NCI-H146 (cell line): ENCODE measurements at places on chromosomes 13 and 19.

DNA sequence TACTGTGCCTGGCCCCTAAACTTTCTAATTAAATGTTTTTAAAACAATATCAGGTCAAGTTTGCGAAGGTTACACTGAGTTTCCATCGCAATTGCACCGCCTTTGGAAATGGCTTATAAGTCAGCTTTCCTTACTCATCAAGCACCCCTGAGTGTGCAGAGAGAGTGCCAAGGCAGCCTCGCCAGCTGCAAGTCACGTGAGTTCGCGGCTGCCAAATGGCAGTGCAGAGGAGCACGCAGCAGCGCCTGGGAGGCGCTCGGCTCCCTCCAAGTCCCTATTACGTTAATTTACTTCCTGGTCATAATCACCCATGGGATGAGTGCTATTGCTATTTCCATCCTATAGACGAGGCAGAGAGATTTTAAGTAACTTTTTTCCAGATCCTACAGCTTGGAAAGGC, 319.6 kb downstream of the TEX29 start:
- no peak for DNase-seq

DNA sequence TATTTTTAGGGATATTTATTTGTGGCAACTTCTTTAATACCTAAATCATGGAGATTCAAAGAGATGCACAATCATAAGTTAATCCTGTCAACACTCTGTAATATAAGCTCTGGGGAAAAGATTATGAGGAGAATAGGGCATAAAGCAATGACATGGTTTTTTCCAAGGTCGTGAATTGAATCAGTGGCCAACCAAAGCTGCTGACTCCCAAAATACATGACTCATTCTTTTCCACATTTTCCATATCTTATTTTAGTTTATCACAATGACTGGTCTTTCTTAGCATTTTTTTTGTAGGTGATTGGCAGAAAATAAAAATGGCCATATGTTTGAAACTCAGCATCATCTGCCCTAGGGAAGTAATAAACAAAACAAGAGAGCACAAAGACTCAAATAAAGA, 28.5 kb upstream of the RBM26 start:
- no peak for DNase-seq

GRCh38 chr19:30919737-30920136, 429.5 kb downstream of the TSHZ3 start:
- DNase-seq, result no peak

- DNase-seq, result no peak
Observed at GRCh38 chr13:83100237-83100636, 782.0 kb downstream of the SLITRK1 start.

DNA sequence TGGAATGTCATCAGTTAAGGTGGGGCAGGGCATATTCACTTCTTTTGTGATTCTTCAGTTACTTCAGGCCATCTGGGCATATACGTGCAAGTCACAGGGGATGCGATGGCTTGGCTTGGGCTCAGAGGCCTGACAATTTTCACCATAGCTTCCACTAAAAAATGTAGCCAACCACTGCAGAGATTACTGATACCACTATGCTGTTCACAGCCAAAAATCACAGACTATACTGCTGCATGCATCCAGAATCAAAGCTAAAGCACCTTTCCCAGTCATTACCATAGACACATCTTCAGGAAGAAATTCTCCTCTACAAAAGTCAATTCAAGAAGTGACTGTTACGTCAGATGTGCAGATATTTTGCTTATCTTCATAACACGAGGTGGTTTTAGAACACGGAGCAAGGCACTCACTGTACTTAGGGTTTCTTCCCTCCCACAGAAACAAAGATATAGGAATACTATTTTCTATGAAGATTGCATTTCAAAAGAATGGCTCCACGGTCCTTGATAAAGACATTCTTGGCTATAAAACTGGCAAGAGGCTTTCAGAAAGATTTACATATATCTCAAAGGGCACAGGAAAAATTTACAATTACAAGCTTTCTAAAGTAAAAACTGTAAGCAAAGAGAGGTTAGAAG, 1556.6 kb upstream of the PRR20A start:
- no peak for DNase-seq

- no peak for DNase-seq
Observed at GRCh38 chr13:32594157-32594738, 8.0 kb downstream of the PDS5B start.

DNA sequence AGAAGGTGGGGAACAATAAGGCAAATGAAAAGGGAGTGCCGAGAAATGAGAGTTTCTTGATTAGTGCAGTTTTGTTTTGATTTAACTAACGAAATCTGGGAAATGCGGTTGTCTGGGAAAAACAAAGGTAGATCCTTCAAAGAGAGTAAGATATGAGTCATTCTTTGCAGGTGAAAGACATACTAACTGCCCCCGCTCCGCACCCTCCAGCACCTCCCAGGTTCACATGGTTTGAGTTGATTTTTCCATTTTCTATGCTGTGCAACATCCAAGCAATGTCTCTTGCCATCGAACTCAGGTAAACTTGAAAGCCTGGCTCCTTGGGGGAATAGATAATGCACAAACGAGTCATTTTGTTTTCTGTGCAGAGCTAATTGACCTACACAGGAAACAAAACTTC, 84.1 kb upstream of the KLF12 start:
- no peak for DNase-seq

DNA sequence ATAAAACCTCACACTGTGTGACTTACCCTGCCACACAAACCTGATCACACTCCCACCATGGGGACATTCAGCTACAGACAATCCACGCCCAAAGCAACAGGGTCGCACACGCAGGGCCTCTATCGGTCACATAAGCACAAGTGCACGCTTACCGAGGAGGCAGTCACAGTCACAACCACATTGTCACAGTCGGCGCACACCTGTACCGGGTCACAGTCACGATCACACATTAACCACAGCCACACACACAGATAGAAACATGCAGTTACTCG, 579 bp downstream of the ZNF566 start:
- peak; percentile 53 for DNase-seq

- DNase-seq, result peak; percentile 22
Observed at GRCh38 chr13:73702419-73703071, 431.7 kb downstream of the KLF12 start.

DNA sequence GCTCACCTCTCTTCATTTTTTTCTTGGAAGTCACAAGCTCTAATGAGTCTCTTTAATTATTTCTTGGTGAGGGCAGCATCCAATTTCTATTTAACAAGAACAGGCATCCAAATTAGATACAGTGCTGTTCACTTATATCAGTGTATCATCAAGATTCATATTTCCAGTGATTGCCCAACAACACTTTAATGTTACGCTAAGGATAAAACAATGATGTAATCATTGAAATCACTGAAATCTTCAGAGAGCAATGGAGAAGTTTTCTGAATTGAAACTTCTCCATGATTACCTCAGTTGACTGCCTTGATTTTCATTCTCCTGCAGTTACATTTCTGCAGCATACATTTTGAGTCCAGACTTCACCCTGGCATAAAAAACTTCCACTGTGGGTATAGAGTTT, 17.1 kb upstream of the LRCH1 start:
- no peak for DNase-seq

DNA sequence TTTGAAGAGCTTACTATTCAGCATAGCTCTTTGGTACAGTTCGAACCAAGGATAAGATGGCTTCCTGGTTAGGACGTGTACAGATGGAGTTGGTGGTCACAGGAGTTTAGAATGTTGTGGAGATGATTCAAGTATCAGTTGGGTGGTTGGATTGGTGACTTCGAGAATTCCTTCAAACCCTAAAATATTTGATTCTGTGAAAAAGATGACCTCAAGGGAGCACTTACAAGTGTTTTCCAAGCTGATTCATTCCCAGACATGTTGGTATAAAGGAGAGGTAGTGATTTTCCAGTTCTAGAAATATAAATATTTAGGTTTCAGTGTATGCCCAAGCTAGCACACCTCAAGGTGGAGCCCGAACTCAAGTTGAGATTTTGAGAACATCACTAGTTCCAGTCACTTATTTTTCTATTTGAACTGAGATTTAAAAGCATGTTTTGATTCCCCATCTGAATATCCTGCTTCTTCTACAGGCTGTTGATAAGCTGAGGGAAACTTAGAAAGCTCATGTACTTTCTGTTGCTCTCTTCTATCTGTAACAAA, 306.1 kb downstream of the DCT start:
- DNase-seq, result no peak

DNA sequence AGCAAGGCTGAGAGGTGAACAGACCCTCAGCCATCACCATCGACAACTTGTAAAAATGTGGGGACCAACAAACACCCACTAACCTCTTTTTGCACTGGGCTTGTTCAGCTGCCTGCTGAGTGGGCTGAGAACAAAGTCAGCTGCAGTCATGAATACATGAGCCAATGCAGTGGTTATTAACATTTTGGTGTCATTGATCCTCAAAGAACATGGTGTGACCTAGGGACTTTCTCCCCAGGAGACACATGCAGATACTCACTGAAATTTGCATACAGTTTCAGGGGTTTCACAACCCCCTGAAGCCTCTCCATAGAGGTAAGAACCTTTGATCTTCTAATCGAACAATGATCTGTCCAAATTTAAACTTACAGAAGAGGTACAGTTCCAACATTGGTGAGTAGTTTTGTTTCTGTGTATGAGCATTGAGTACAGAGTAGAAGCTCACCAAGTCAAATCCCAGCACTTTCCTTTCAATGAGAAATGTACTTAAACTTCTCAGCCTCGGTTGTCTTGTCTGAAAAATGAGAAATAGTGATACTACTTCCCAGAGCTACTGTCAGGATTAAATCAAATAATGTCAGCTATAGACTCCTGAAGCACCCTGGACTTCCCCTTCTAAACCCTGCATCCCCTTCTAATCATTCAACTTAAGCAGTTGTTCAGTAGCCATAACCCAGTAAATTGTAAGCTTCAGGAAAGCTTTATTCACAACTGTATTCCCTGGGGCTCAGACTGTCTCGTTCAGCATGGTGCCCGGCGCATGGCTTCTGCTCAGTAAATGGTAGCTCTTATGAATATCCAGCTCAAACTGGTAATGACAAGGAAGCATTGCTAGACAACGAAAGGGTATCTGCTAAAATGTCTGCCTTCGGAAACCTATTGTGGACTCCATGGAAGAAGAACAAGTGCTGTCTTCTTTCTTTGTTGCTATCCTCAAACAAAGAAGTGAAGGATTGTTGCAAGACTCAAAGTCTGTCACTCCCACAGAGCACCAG, 148.7 kb downstream of the FOXO1 start:
- DNase-seq, result no peak

DNA sequence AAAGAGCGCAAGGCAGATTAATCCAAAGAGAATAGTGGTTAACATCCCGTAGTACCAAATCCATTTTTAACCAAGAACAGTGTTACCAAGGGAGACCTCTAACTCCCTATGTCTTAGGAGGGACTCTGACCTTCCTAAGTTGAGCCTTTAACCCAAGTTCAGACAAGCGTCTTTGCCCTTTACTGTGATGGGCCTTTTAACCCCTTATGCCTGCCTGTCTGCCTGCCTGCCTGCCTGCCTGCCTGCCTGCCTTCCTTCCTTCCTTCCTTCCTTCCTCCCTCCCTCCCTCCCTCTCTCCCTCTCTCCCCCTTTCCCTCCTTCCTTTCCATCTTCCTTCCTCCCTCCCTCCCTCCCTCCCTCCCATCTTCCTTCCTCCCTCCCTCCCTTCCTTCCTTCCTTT, 32.6 kb downstream of the CEACAM1 start:
- DNase-seq, result no peak

DNA sequence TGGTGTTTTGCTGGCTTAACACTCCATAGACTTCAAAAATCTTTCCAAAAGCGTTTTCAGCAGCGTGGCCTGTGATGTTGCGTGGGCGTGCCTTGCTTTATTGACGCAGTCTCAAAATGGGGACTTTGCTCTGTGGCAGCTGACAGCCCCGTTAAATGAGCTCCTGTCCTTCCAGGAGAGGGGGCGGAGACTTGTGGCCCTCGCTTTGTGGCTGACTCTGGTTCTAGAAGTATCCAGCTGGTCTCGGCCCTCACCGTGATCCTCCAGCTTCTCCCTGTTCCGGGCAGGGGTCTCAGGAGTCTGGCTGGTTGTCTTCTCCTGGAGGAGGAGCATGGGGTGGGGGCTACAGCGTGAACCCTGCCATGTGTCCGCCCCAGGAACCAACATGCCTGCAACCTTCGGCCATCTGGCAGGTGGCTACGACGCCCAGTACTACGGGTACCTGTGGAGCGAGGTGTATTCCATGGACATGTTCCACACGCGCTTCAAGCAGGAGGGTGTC, 8.4 kb upstream of the ZNF554 start:
- DNase-seq, result no peak

- DNase-seq, result peak; percentile 38
Observed at GRCh38 chr19:3821857-3822364, 35.7 kb upstream of the MATK start.

- no peak for DNase-seq
Observed at GRCh38 chr13:108741930-108742329, 112.5 kb downstream of the MYO16 start.

DNA sequence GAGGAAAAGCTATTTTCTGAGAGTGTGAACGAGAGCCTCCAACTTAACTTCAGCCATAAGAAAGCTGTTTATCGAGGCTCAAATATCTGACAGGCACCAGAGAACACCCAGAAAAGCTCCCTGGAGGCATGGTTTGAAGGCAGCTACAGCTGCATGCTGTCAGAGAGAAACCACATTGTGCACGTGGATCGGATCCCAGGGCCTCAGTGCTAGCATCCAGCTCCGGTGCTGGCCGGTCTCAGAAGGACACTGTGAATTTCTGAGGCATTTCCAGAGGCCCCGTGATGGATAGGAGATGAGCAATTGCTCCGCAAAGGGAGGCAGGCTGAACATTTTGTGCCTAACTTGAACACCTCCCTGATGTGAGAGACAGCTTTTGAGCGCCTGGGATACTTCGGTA, 315.7 kb downstream of the FGF9 start:
- DNase-seq, result no peak

DNA sequence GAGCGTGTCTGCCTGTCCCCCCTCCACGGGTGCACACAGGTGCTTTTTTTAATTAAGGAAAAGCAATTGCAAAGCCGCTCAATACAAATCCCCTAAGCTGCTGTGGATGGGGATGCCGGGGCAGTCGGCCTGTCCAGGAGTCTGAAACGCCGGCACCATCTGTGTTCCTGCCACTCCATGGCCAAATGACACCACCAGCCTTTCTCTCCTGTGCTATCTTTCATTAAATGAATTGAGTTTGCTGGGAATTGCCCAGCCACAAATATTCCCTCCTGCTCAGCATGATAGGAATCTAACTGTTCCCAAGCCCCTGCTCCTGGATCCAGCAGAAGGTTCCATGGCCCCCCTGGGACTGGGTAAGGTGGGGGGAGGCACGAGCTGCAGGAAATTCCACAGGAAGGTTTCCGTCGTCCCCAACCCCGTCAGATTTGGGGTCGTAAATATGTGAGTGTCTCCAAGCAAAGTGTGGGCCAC, 139.2 kb downstream of the KDM4B start:
- no peak for DNase-seq

DNA sequence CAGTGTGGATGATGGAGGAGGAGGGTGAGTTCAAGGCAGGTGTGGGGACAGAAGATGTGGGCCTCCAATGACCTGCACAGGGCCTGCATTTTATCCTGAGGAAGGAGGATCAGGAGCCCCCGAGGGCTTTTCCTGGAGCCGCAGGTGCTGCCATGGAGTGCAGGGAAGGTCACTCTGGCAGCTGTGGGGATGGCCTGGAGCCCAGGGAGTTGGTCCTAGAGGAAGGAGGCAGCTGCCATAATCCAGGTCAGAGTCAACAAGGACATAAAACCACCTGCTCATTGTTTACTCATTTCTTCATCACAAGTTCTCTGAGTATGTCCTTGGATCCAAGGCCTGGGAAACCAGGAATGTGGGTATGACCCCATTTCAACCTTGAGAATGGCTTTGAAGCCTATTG, 87.2 kb downstream of the SCGB2B2 start:
- no peak for DNase-seq
